ENCODE measurements at places on chromosomes 11 and 22.

DNA sequence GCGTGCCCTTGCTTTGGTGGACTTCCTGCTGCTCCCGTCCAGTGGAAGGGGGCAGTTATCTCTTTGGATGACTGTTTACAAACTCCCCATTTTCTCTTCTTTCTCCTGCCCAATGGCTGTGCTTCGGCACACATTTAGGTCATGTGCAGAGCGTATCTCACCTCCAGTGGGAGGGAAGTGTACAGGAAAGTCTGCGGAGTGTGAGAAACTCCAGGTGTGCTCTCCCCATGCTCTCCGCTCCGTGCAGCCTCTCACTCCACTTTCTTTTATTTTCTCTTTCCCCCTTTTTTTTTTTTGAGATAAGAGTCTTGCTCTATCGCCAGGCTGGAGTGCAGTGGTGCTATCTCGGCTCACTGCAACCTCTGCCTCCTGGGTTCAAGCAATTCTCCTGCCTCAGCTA lies 11.9 kb upstream of the TEF start:
- no peak overlapping the region for H3K4me3 ChIP-seq
- peaks cover 23% of the 10 kb centered on the region for H3K36me3 ChIP-seq
- no peak overlapping the region for H3K27ac ChIP-seq
- peaks cover 31% of the 10 kb centered on the region for H3K4me1 ChIP-seq

DNA sequence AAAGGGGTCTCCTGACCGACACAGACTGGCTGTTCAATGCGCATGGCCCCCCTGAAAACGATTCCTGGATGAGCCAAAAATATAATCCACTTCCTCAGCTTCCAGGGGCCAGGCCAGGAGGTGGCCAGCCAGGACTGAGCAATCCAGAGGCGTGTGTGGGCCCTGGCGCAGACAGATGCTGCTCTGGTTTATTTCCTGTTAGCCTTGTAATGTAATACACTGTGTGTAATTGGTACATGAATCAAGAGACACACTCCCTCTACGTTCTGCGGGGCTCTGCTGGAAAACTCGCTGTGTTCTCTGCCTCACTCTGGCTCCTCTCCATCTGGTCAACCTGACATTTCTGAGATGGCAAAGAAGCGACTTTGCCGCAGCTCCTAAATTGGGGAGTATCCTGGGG lies 26.3 kb upstream of the ISX start:
- DNase-seq, result no peak
- no peak overlapping the region for H3K4me3 ChIP-seq
- no peak overlapping the region for H3K27ac ChIP-seq
- H3K27me3 ChIP-seq, result no peaks in the 10 kb centered on the region
- no peaks in the 10 kb centered on the region for H3K36me3 ChIP-seq

- peak overlapping the region; percentile 94 for H3K27ac ChIP-seq
- no peak for DNase-seq
- peaks cover 99% of the 10 kb centered on the region for H3K4me1 ChIP-seq
Measured at GRCh38 chr22:27775758-27776649, 25.6 kb downstream of the MN1 start.

DNA sequence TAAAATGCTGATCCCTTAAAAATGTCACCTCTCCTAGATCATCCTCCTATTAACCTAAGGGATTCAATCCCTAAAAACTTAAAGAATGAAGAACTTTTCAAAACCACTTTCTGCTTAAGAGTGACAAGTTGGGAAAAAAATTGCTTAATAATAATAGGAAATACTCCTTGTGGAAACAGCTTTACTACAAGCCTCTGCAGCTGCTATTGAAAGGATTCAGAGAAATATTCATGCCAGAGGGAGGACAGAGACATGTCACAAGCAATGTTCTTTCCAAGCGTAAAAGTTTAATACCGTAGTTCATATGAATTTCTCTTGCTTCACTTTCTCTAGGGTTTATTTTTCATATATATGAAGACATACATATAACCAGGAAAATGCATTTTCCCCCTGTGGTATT lies 98.2 kb downstream of the ARHGAP20 start:
- no peaks in the 10 kb centered on the region for H3K27me3 ChIP-seq
- H3K4me3 ChIP-seq, result no peak overlapping the region
- no peak overlapping the region for H3K27ac ChIP-seq
- no peaks in the 10 kb centered on the region for H3K36me3 ChIP-seq

- DNase-seq, result peak; percentile 77
- peak overlapping the region; percentile 74 for H3K27ac ChIP-seq
- H3K4me1 ChIP-seq, result peaks cover 55% of the 10 kb centered on the region
- H3K27me3 ChIP-seq, result no peaks in the 10 kb centered on the region
- H3K4me3 ChIP-seq, result no peak overlapping the region
Measured at GRCh38 chr22:35921777-35922176, 106.8 kb downstream of the RBFOX2 start.

GRCh38 chr11:3866206-3866605 lies 10.7 kb downstream of the STIM1 start:
- no peaks in the 10 kb centered on the region for H3K27me3 ChIP-seq
- H3K27ac ChIP-seq, result peak overlapping the region; percentile 46
- no peak overlapping the region for H3K4me3 ChIP-seq
- peak; percentile 24 for DNase-seq

DNA sequence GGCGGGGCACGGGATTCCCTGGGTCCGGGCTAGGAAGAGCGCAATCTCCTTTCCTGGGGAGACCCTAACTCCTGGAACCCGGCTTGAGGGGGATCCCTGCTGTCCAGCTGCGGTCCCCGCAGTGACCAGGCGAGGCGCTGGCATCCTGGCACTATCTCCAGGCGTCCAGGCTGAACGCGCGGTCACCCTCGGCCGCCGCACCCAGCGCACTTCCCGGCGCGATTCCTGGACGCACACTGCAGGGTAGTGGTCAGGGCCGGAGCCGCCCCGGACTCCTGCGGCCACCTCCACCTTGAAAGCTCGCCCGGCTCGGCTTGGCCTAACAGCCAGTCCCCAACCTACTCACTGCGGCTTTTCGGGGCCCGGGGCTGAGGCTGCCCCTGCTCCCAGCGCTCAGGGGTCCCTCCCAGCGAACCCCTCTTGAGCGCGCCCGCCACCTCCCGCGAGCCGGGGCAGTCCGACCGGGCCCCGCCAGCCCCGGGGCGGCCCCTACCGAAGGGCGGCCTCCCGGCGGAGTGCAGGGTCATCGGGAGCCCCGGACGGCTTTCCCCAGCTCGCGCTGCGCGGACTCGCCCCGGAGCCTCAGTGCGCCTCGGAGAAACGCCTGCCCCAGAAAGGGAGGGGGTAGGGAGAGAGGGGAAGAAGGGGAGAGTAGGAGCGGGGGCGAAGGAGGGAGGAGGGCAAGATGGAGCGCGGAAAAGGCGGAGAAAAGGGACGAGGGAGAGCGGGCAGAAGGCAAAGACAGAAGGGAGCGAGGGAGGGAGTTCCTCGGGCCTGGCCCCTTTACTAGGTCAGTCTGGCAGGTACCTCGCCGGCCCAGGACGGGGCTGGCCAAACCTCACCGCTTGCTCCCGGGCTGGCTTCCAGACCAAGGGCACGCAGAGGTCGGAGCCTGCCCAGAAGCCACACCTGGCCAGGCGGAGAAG lies 1.0 kb downstream of the POU2AF3 start:
- DNase-seq, result peak; percentile 81
- H3K4me1 ChIP-seq, result peaks cover 13% of the 10 kb centered on the region
- H3K27ac ChIP-seq, result peak overlapping the region; percentile 85
- no peaks in the 10 kb centered on the region for H3K36me3 ChIP-seq
- no peaks in the 10 kb centered on the region for H3K27me3 ChIP-seq

DNA sequence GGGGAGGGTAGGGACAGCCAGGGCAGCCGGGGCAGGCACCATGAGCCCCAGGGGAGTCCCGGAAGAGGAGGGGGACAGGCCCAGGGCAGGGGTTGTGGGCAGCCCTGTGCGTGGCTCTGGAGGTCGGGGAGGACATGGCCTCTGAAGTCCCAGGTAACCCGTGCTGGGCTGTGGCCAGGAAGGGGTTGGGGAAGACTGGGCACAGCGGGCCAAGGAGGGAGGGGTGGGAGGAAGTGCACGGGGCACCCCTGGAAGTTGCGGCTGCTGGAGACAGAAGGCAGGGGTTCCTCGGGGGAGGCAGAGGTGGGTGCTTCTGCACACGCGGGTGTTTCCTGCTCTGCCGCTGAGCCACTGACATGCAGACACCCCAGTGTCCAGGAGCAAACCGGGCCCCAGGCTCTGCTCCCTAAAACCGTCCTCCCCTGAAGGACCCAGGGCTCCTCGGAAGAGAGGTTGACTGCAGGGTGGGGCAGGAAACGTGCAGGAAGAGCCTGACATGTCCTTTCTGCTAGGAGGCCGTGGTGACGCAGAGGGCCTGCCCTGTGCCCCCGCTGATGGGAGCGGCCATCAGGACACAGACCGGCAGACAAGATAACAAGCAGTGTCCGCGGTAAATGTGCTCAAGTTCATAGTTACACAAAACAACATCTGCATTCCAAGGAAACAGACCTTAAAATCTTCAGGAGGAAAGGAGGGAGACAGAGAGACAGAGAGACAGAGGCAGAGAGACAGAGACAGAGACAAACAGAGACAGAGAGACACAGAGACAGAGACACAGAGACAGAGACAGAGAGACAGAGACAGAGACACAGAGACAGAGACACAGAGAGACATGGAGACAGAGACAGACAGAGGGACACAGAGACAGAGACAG lies 5.7 kb downstream of the TNNI2 start:
- H3K27ac ChIP-seq, result no peak overlapping the region
- no peaks in the 10 kb centered on the region for H3K27me3 ChIP-seq
- no peaks in the 10 kb centered on the region for H3K4me1 ChIP-seq
- H3K36me3 ChIP-seq, result no peaks in the 10 kb centered on the region
- no peak overlapping the region for H3K4me3 ChIP-seq
- DNase-seq, result no peak

DNA sequence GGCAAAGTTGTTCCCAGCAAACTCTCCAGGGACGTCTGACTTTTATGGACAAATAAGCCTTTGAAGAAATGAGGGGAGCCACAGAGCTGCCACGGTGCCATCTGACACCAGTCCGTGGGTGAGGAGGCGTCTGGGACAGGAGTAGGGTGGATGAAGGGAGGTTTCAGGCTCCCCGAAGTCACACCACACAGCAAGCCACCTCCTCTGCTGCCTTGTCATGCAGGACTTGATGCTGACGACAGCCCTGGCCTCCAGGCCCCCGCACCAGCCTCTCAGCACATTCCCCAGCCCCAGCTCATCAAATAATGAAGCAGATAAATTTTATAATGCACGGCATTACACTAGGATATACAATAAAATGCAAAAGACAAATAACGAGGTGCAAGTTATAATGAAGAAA lies 156.5 kb downstream of the CEP164 start:
- H3K27me3 ChIP-seq, result no peaks in the 10 kb centered on the region
- no peaks in the 10 kb centered on the region for H3K4me1 ChIP-seq
- no peak overlapping the region for H3K27ac ChIP-seq
- no peak for DNase-seq
- no peaks in the 10 kb centered on the region for H3K36me3 ChIP-seq

GRCh38 chr11:86916330-86916729 lies 38.9 kb downstream of the FZD4 start:
- H3K4me3 ChIP-seq, result no peak overlapping the region
- peak overlapping the region; percentile 65 for H3K27ac ChIP-seq

DNA sequence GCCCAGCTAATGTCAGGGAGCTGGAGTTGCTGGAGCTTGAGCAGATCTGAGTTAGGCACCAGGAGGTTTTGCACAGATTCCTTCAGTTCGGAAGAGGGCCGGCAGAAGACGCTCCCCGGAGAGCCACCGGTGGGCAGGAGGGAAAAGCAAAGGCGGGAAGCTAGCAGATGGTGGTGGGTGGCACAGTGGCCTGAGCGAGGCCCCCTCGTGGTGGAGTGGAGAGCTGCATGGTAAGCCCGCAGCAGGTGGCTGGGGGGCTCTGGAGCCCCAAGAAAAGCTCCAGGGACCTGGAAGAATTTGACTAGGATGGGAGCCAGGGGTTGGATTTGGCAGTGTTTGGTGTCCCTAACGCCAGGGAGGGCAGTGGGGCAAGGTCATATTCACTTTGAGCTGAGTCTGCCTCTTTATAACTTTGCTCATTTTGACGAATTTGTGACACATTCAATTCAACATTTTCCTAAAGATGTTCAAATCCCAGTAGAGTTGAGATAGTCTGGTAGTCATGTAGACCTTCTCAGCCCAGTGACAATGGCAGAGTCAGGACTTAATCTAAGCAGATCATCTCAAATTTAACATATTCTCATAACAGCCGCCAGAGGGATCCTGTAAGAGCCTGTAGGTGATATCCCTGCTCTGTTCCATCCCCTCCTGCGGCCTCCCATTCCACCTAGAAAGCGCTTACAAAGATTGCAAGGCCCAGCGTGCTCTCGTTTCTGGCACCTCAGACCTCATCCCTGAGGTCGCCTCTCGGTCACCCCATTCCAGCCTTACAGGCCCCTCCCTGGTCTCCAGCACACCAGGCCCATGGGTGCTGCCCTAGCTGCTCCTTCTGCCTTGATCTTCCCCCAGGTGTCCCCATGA lies 57.9 kb downstream of the TRIM29 start:
- no peaks in the 10 kb centered on the region for H3K27me3 ChIP-seq
- H3K4me3 ChIP-seq, result no peak overlapping the region
- no peak for DNase-seq

DNA sequence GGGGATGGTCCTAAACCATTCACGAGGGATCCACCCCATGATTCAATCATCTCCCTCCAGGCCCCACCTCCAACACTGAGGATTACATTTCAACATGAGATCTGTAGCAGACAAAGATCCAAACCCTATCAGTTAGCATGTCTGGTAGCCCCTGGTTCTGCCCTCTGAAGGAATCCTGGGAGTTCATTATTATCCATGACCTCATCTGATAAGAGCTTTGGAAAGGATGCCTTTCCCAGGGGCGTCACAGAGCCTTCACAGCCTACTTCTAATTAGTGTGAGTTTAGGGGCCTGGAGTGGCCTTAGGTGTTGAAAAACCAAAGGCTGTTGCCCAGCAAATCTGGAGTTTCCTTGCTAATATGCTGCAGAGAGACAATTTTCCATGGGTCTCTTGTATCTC lies 8.6 kb upstream of the EIF3M start:
- no peaks in the 10 kb centered on the region for H3K36me3 ChIP-seq
- H3K27ac ChIP-seq, result no peak overlapping the region
- no peaks in the 10 kb centered on the region for H3K4me1 ChIP-seq

DNA sequence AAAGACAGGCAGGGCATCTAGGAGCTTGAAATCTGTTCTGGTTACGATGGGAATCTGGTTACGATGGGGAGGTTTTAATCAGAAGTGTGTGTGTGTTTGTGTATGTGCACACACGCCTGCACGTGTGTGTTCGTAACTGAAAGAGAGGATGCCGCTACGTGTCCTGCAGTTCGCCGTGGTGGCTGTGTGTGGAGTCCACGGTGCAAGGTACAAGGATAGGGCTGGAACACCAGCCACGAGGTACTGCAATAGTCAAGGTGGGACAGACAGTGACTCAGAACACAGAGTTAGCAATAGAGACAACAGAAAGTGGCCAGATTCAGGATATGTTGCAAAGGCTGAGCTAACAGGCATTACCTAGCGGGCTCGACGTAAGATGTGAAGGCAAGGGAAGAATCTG lies 46.7 kb downstream of the IGSF9B start:
- no peak for DNase-seq
- no peaks in the 10 kb centered on the region for H3K4me1 ChIP-seq
- H3K27me3 ChIP-seq, result no peaks in the 10 kb centered on the region
- H3K36me3 ChIP-seq, result peaks cover 95% of the 10 kb centered on the region
- H3K27ac ChIP-seq, result no peak overlapping the region
- H3K4me3 ChIP-seq, result no peak overlapping the region

- no peaks in the 10 kb centered on the region for H3K27me3 ChIP-seq
- H3K4me1 ChIP-seq, result no peaks in the 10 kb centered on the region
- no peaks in the 10 kb centered on the region for H3K36me3 ChIP-seq
- H3K27ac ChIP-seq, result no peak overlapping the region
Measured at GRCh38 chr11:70547386-70547785, 149.1 kb downstream of the CTTN start.
